PC-9 (cell line): ENCODE measurements at places on chromosomes 5 and 9. TPM values are rescaled to one million over a fixed set of nuclear protein-coding genes. Genes with fewer than 3 reads are reported as not detected.
A peak's percentile ranks its signal among the peaks of the same experiment; 100 is the strongest.

WDR38 gene
- not detected in 2 replicates for total RNA-seq

DNA sequence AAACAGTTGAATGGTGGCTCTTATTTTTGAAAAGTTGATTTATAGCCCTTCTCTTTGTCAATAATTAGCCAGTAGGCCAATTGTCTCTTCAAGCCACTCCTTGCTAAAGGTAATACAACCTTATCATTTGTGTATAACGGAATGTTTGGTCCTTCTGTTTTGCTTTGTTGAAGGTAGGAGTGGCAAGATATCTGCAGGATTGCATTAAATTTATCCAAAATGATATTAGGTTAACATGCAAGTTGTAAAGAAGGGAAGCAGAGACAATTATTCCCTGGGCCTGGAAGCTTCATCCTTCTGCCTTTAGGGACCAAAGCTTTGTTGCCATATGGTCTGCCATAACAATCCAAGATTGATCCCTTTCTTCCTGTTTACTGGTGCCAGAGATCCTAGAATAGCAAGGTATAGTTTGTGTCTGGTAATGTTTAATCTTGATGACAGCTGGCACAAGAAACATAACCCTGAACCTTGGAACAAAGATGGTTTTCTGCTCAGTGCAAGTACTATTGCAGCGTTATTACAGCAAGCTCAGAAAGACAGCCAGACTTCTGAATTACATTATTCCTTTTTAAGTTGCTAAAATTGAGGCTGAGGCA, 15.5 kb upstream of the FSD1L start:
- no peak for DNase-seq
- H3K27ac ChIP-seq, result no peak overlapping the region
- no peaks in the 10 kb centered on the region for H3K36me3 ChIP-seq

INVS gene
- 20.1 and 24.0 TPM in 2 replicates for total RNA-seq

GRCh38 chr9:94921092-94921471, 194.6 kb downstream of the AOPEP start:
- peak; percentile 80 for DNase-seq
- H3K4me3 ChIP-seq, result peak overlapping the region; percentile 46
- peak overlapping the region; percentile 97 for H3K27ac ChIP-seq
- peaks cover 93% of the 10 kb centered on the region for H3K4me1 ChIP-seq

EXD3 gene
- total RNA-seq, result 23.7 and 38.5 TPM in 2 replicates

DNA sequence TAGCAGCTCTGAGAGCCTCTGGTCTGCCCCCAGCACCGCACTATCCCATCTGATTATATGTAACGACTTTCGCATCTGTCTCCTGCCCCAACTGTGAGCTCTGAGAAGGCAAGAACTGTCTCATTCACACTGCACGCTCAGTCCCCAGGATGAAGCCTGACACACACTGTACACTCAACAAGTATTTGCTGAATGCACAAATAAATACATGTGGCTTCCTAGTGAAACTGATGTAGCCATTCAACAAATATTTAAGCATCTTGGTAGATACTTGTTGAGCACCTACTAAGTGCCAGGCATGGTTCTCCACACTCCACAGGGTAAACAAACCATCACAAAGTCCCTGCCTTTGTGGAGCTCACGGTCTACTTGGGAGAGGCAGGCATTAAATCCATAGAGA, 34.6 kb upstream of the PTGS1 start:
- no peaks in the 10 kb centered on the region for H3K36me3 ChIP-seq
- H3K4me1 ChIP-seq, result no peaks in the 10 kb centered on the region
- DNase-seq, result no peak
- H3K4me3 ChIP-seq, result no peak overlapping the region
- H3K27ac ChIP-seq, result no peak overlapping the region
- H3K27me3 ChIP-seq, result peaks cover 10% of the 10 kb centered on the region

NAA35 gene
- total RNA-seq, result 33.3 and 33.6 TPM in 2 replicates

DNA sequence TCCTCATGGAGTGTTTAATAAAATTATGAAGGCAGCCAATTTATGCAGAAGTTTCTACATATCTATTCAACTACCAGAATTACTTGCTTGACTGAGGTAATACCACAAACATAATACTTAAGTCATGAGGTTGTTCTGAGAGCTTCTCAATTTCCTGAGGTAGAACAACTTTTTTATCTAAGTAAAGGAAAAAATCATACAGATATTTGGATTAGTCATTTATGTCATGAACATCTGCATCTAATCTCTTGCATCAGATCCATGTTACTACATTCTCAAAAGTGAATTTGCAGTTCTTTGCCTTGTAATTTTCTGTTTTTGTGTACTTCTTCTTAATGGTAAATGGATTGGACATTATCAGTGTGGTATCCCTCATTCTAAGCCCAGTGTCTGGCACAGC, 60.4 kb upstream of the RGMB start:
- H3K36me3 ChIP-seq, result no peaks in the 10 kb centered on the region
- no peak overlapping the region for H3K27ac ChIP-seq
- H3K4me1 ChIP-seq, result no peaks in the 10 kb centered on the region

- no peak for DNase-seq
- no peaks in the 10 kb centered on the region for H3K4me1 ChIP-seq
- no peak overlapping the region for H3K4me3 ChIP-seq
- no peak overlapping the region for H3K27ac ChIP-seq
- no peaks in the 10 kb centered on the region for H3K27me3 ChIP-seq
These were observed 38.7 kb downstream of the NKX2-5 start for GRCh38 chr5:173196133-173196952.
